Mesothelial cell of epicardium (in vitro differentiated cells): ENCODE measurements at places on chromosomes 1 and 21.

- no peaks in the 10 kb centered on the region for H3K36me3 ChIP-seq
- H3K27me3 ChIP-seq = peaks cover 21% of the 10 kb centered on the region
- peaks cover 8% of the 10 kb centered on the region for H3K4me1 ChIP-seq
Measured at GRCh38 chr21:45865106-45865835, 116.3 kb upstream of the COL6A1 start.

DNA sequence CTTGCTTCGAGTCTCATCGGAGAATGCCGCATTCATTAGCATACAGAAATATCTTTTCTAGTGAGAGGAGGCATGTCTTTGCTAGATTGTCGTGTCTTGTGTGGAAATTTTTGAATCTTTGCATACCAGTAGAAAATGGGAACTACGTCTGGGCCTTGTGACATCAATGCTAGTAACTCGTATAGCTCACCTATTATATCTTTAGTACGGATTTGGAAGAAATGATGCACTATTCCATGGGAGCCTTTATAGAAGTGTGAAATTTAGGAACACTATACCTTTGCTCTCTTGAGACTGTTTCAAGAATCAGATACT lies 835 bp downstream of the UHMK1 start:
- H3K36me3 ChIP-seq = peaks cover 8% of the 10 kb centered on the region
- peaks cover 25% of the 10 kb centered on the region for H3K4me1 ChIP-seq
- peak overlapping the region; percentile 88 for H3K27ac ChIP-seq
- peaks cover 22% of the 10 kb centered on the region for H3K27me3 ChIP-seq
- H3K4me3 ChIP-seq = peak overlapping the region; percentile 89

GRCh38 chr1:90135286-90135685 lies 140.4 kb downstream of the ZNF326 start:
- H3K36me3 ChIP-seq = peaks cover 3% of the 10 kb centered on the region
- H3K4me1 ChIP-seq = no peaks in the 10 kb centered on the region
- H3K4me3 ChIP-seq = no peak overlapping the region
- H3K27ac ChIP-seq = no peak overlapping the region

DNA sequence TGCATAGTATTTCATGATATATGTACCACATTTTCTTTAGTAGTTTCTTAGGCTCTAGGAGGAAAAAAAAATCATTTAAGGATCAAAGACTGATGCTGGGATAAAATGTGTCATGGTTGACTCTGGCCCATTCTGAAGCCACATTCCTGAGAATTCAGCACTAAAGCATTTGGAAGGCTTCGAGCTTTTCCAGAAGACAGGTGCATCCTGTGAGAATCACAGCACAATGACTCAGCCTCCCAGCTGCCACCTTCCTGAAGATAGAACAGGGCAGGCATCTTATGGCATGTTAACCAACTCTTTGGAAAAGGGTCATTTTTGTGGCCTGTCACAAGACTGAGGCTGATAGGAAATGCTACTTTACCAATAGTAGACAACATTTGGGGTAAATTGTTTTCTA lies 359.9 kb downstream of the PCP4 start:
- peaks cover 26% of the 10 kb centered on the region for H3K27me3 ChIP-seq
- no peaks in the 10 kb centered on the region for H3K36me3 ChIP-seq
- no peaks in the 10 kb centered on the region for H3K4me1 ChIP-seq
- H3K27ac ChIP-seq = no peak overlapping the region
- DNase-seq = no peak
- H3K4me3 ChIP-seq = no peak overlapping the region

DNA sequence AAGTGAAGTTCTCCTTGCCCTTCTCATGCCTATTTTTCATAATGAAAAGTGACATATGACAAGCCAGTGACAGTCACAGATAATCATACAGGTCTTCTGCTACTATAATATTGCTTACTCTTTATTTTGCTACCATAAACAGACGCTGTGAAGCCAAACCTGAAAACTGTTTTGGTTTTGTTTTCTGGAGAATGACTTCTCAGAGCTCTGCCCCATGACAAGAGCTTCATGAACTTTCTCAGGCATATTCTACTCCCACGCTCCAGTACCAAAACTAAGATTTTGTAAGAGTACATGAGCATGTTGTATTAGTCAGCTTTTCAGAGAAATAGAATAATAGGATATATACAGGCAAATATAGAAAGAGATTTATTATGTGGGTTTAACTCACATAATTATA lies 64.3 kb upstream of the VTCN1 start:
- H3K36me3 ChIP-seq = peaks cover 9% of the 10 kb centered on the region
- DNase-seq = no peak
- H3K27ac ChIP-seq = peak overlapping the region; percentile 63
- H3K27me3 ChIP-seq = no peaks in the 10 kb centered on the region
- H3K4me1 ChIP-seq = peaks cover 38% of the 10 kb centered on the region
- no peak overlapping the region for H3K4me3 ChIP-seq

- H3K27ac ChIP-seq = no peak overlapping the region
- DNase-seq = no peak
- no peaks in the 10 kb centered on the region for H3K36me3 ChIP-seq
- H3K4me1 ChIP-seq = peaks cover 3% of the 10 kb centered on the region
Measured at GRCh38 chr1:185039726-185040407, 5.5 kb upstream of the RNF2 start.

DNA sequence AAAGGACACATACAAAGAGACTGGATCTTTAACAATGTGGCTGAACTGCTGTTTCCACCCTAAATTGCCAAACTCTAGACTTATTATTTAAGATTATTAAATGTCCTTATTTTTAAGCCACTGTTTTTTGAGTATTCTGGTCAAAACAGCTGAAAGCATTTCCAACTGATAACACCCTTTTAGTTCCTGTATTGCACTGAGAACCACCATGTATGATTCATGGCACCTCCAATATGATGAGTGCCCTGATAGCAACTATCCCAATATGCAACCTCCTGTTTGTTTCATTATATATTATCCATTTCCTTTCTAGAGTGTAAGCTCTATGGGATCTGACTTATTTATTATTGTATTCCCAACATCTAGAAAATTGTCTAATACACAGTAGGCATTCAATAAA lies 269.4 kb downstream of the HHIPL2 start:
- no peak for DNase-seq
- H3K4me1 ChIP-seq = peaks cover 6% of the 10 kb centered on the region
- no peak overlapping the region for H3K4me3 ChIP-seq
- H3K27ac ChIP-seq = no peak overlapping the region

DNA sequence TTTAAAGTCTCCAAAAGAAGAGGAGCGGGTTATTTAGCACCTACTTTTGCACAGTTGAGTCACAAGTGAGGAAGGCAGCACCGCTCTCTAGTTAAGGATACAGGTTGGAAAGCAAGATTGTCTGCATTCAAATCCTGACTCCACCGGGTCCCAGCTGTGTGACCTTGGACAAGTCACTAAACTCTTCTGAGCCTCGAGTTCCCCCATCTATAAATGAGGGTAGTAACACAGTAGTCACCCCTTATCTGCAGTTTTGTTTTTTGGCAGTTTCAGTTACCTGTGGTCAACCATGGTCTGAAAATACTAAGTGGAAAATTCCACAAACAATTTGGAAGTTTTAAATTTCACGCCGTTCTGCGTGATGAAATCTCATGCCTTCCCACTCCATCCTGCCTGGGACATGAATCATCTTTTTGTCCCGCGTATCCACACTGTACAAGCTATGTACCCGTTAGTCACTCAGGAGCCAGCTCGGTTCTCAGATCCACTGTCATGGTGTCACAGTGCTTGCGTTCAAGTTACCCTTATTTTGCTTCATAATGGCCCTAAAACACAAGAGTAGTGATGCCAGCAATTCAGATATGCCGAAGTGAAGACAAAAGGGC lies 49.4 kb downstream of the CAPZB start:
- H3K27ac ChIP-seq = peak overlapping the region; percentile 51
- H3K4me3 ChIP-seq = no peak overlapping the region
- peaks cover 69% of the 10 kb centered on the region for H3K4me1 ChIP-seq
- no peaks in the 10 kb centered on the region for H3K36me3 ChIP-seq

- DNase-seq = no peak
- H3K4me1 ChIP-seq = peaks cover 18% of the 10 kb centered on the region
- no peaks in the 10 kb centered on the region for H3K27me3 ChIP-seq
- H3K36me3 ChIP-seq = peaks cover 2% of the 10 kb centered on the region
- H3K27ac ChIP-seq = peak overlapping the region; percentile 41
Measured at GRCh38 chr21:27277110-27277509, 310.2 kb upstream of the ADAMTS5 start.

DNA sequence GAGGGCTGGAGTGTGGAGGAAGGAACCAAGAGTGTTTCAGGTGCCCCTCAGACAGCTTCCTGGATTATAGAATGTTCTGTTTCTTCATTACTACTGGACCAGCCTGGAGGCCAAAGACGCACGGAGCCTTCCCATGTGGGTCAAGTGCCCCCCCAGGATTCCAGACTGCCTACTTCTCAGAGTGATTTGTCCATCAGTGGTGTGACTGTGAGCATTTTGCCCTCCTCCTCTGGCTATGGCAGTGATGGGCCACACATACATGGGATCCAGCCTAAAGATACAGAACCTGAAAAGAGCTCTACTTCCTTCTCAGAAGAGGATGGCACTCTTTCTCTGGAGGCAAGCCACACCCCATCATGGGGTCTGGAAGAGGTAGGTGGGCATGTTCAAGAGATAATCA lies 64.9 kb downstream of the MACF1 start:
- no peak for DNase-seq
- peak overlapping the region; percentile 37 for H3K27ac ChIP-seq
- peaks cover 50% of the 10 kb centered on the region for H3K4me1 ChIP-seq
- H3K4me3 ChIP-seq = no peak overlapping the region
- no peaks in the 10 kb centered on the region for H3K27me3 ChIP-seq
- no peaks in the 10 kb centered on the region for H3K36me3 ChIP-seq

DNA sequence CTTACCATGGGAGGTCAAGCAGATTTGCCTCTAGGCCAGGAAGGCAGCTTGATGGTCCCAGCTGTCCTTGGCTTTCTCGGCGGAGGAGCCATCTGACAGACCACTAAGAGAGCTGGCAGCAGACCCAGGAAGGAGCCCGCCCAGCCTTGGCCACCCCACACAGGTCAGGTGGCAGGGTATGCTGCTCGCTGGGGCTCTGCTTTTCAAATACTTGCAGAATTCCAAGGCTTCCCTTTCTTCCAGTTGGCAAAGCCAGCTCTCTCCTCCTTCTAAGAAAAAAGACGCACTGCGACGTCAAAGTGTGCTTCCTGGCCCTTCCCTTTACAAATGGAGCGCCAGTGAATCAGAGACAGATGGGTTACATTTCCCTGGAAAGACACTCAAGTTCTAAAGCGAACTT lies 229.4 kb downstream of the CACNA1E start:
- H3K4me3 ChIP-seq = no peak overlapping the region
- no peak overlapping the region for H3K27ac ChIP-seq
- no peak for DNase-seq
- peaks cover 12% of the 10 kb centered on the region for H3K27me3 ChIP-seq
- no peaks in the 10 kb centered on the region for H3K36me3 ChIP-seq

DNA sequence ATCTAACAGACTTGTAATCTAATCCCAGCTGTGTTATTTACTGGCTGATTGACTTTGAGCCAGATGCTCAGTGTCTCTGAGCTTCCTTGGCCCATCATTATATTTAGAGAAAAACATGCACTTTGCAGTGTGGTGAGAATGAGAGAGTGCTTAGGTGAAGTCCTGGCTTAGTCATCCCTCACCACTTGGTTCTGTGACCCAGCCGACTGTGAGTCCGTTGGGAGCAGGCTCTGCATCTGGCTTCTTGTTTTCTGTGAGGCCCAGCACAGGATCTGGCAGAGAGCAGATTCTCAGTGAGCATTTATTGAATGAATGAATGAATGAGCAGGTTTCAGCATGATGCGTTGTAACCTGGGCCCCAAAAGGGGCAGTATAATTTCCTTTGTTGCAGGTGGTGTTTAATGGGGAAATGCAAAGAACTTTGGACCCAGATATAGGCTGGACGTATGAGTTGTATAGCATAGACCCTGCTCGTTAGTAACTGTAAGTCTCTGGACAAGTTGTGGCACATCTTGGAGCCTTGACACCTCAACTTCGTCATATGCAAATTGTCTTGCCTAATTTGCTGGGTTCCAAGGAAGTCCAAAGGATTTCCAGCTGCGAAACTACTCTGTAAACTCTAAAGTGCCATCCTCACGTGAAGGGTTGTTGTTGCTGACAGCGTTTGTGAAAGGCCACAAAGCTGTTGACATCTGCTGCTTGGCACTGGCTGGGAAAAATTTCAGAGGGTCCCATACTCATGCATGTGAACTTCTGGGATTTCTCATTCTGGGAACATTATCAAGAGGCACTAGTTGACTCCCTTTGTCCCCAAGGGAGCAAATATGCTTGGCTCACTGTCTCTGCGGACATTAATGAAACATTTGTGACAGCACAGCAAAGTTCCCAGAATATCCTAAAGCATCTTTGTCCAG lies 138.8 kb upstream of the USP24 start:
- no peak overlapping the region for H3K4me3 ChIP-seq
- H3K4me1 ChIP-seq = peaks cover 2% of the 10 kb centered on the region
- H3K27me3 ChIP-seq = no peaks in the 10 kb centered on the region
- no peak for DNase-seq
- H3K36me3 ChIP-seq = no peaks in the 10 kb centered on the region
- no peak overlapping the region for H3K27ac ChIP-seq

DNA sequence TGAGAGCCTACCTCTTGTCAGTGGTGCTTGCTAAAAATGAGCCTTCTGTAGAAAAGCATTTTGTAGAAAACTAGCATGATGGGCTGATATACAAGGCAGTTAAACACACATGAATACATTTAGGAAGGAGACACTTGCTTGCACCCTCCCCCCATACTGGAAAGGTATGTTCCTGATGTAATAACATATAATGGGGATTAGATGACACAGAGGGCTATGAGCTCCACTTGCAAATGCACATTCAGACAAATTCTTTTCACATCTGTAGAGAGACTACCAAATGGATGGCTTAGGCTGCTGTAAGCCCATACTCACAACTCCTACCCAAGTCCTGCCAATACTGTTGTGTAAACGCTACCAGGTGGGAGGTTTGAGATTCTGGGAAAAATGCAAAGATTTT lies 634.0 kb downstream of the SMYD3 start:
- no peak for DNase-seq
- no peaks in the 10 kb centered on the region for H3K27me3 ChIP-seq
- H3K36me3 ChIP-seq = no peaks in the 10 kb centered on the region

- no peaks in the 10 kb centered on the region for H3K27me3 ChIP-seq
- no peak for DNase-seq
- H3K4me1 ChIP-seq = no peaks in the 10 kb centered on the region
- no peak overlapping the region for H3K27ac ChIP-seq
- no peaks in the 10 kb centered on the region for H3K36me3 ChIP-seq
- no peak overlapping the region for H3K4me3 ChIP-seq
Measured at GRCh38 chr1:239315631-239316217, 70.6 kb upstream of the CHRM3 start.

DNA sequence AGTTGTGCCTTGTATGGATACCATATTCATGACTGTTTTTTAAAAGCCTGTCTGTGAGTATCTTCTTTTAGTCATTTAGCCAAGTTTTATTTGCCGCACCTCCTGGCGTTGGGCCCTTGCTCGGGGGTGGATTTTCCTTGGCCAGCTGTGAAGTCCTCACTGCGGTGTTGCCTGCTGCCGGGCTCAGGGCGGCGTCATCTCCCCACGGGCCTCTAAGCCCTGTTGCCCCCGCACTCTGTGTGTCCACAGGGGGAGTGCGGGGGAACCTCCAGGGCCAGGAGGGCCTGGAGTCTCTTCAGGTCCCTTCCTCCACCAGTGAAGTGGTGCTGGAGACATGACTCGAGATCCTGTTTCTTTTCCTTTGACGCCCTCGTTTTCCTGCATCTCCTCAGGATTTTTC lies 65.8 kb upstream of the DIP2A start:
- H3K4me3 ChIP-seq = no peak overlapping the region
- H3K27me3 ChIP-seq = no peaks in the 10 kb centered on the region
- peaks cover 15% of the 10 kb centered on the region for H3K36me3 ChIP-seq
- H3K27ac ChIP-seq = no peak overlapping the region

- H3K27ac ChIP-seq = no peak overlapping the region
- no peaks in the 10 kb centered on the region for H3K36me3 ChIP-seq
- peaks cover 4% of the 10 kb centered on the region for H3K27me3 ChIP-seq
- peaks cover 3% of the 10 kb centered on the region for H3K4me1 ChIP-seq
- no peak overlapping the region for H3K4me3 ChIP-seq
Measured at GRCh38 chr21:25459365-25459764, 147.9 kb downstream of the MRPL39 start.
